ENCODE measurements at places on chromosomes 12 and 14.

DNA sequence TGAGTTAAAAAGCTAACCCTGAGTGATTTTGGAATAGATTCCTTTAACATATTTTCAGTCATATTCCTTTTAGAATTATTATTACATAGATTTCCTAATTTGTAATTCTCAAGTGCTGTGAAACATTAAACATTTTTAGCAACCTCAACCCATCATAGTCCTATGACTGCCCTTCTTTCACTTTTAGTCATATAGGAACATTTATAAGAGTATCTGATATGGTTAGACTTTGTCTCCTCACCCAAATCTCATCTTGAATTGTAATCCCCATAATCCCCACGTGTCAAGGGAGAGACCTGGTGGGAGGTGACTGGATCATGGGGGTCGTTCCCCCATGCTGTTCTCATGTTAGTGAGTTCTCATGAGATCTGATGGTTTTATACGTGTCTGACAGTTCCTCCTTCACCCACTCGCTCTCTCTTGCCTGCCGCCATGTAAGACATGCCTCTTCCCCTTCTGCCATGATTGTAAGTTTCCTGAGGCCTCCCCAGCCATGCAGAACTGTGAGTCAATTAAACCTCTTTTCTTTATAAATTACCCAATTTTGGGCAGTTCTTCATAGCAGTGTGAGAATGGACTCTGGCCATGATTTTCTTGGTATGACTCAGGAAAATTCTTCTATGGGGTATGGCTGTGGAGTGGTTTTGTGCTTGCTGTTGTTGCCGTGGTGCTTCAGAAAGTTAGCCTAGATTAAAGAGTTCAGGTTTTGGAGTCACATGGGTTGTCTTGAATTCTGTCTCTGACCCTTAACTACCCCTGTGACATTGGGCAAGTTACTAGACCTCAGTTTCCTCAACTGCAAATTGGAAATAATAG, 83.9 kb downstream of the FUT8 start:
- no peak for DNase-seq

DNA sequence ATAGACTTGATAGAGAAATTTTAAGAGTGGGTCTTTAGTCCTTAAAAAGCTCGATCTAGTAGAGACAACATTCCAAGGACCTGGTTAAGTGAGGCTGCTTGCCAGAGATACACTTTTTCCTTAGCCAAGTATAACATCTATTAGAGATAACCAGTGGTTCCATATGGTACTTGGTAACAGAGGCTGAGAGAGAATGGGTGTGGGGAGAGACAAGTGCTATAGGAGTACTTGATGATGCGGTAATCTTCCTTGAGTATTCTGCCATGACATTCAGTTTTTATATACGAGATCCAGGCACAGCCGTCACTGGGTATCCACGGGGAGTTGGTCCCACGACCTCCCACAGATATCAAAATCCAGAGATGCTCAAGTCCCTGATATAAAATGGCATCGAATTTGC, 77.4 kb upstream of the REP15 start:
- DNase-seq: no peak

DNA sequence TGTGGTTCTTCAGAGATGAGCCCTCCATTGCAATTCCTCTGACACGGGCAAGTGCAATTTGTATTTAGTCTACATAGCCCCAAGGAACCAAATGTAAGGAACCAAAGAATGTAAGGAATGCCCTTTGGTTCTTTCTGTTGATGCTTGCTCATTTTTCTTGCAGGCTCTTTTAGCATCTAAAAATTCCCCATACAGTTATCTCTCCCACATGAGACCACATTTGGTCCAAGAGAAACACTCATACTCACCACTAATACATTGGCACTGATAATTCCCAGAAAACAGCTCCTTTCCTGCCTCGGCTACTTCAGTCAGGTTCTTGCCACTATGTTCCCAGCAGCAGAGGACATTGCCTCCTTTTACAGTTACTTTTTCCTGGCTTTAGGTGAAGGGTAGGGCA, 332.6 kb downstream of the AEBP2 start:
- no peak for DNase-seq

GRCh38 chr12:47394070-47394469, 311.8 kb downstream of the RPAP3 start:
- no peak for DNase-seq

GRCh38 chr12:12620730-12621315, 9.1 kb downstream of the CREBL2 start:
- no peak for DNase-seq

GRCh38 chr12:91854725-91855124, 290.9 kb downstream of the BTG1 start:
- no peak for DNase-seq

DNA sequence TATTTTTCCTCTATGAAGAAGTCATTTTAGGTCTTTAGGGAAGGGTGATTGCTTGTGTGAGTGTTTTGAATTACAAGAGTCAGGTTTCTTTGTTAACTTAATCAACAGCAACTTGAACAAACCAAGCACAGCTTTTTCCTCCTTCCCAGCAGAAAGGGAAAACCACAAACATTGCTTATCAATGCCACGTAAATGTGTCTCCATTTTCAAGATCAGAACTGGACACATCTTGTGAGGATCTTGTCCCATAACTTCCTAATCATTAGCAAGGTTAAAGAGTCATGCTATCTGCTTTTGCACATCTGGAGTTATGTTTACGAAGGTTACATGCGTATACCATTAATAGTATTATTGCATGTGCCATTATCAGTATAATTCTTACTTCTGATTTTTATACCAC, 248.0 kb upstream of the FLRT2 start:
- DNase-seq: no peak

DNA sequence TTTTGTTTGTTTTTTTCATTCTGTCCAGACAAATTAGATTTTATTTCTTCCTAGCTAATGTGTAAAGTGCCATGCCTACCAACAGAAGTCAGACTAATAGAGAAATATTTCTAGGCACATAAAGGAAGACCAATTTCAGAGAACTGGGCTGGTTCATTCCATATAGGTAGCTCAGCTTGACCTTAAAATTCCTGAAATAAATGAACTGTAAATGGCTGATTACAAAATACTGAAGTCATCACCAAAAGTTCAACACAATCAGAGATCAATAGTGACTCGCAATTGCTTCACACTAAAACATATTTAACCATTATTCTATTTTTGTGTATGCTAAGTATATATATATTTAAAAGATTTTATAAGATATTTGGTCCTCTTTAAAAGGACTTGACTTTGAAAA, 34.2 kb downstream of the PTPRB start:
- no peak for DNase-seq

- no peak for DNase-seq
Measured at GRCh38 chr12:80708259-80708974, 983 bp downstream of the MYF6 start.

DNA sequence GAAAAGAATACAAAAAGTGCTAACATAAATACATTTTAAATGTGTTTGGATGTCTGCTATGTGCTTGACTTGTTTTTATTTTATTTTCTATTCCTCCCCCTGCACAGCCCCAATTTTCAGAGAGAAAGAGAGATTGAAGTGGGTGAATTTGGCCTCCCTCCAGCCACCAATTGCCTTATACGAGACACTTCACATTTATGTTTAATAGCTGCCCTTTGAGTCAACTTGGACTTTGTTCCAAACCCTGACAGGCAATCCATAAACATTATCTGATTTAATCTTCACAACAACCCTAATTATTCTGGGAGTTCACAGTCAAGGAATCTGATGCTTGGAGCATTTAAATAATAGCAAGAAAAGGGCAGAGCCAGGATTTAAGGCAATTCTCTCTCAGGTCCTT, 161.7 kb downstream of the SLC15A4 start:
- DNase-seq: no peak

DNA sequence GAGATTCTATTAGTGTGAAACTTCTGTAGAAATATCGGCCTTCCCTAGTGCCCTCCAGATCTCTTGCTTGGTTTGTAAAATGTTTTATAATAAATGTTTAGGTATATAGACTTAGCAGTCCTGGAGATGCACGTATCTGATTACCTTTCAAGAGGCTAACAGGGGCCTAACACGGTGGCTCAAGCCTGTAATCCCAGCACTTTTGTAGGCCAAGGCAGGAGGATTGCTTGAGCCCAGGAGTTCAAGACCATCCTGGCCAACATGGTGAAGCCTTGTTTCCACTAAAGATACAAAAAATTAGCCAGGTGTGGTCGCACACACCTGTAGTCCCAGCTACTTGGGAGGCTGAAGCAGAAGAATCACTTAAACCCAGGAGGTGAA, 9.8 kb upstream of the RILPL2 start:
- DNase-seq: no peak

GRCh38 chr14:39615352-39615751, 183.1 kb upstream of the FBXO33 start:
- no peak for DNase-seq

DNA sequence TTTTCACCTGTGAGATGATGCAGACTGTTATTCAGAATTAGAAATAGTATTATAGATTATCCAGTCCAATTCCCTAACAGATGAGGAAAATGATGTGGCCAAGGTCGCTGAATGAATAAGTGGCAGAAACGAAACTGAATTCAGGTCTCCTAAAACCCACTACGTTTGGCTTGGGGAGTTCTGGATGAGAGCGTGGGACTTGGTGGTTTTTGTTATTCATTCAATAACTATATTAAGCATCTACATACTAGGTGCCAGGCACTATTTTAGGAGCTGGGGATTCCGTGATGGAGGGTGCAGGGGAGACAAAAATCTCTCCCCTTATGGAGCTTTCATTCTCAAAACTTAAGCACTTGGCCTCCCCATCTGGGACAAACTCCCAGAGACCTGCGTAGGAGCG, 813 bp upstream of the CCDC184 start:
- no peak for DNase-seq

DNA sequence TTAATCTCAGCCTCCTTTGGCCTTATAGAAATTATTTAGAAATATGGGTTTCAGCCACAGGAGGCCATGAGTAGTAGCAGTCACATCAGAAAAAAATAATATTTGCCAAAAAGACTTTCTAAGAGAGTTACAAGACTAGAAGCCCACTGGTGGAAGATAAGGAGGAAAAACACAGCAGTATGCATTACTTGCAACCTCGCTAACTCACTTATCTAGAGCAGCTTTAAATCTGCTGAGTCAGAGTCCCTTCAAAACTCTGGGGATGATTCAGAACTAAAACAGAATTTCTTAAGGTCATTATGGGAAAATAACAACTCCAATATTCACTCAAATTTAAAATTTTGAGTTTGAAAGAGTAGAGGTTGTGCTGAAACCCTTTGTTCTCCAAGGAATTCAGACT, 6.2 kb downstream of the OR4K17 start:
- no peak for DNase-seq

DNA sequence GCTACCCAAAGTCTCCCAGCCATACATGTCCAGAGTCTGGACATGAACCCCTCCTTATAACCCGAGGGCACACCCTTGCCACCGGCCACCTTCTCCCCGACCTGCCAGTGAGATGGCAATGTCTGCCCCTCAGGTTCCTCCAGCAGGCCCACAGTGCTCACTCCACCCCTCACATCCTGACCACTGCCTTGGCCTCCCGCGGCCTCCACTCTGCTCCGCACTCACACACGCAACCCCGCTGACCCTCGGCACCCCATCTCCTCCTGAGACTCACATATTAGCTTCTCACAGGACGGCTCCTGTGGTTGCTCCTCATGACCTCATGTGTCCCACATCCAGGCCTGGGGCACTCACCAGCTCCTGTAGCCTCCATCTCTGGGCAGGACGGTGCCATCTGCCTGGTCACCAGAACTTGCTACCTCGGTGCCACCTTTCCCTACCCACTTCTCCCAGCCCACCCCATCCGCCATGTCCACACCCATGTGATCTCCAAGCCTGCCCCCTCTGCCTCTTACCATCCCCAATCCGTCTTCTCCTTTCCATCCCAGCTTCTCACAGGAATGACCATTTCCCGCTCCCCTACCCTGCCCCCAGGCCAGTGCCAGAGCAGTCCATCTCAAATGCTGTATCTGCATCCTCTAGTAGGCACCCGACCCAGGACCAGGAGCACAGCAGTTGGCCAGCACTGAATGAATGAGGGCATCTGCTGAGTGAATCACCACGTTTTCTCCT, 198.6 kb upstream of the DIO3 start:
- DNase-seq: no peak

DNA sequence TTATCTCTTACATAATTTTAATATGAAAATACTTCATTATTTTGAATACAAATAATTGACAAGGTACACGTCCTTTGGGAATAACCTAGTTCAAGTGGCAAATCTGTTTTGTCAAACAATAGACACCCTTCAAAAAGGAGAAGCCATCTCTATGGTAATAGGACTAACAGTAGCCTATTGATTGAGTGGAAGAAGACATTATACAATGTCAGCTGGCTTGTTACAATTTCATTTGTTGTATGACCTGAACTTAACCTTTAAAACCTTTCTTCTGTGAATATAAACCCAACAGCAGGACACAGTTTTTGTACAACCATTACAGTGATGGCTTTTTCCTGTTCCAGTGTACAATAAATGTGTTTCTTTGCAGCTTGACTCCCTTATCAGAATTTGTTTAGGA, 8.1 kb downstream of the TMEM260 start:
- peak; percentile 24 for DNase-seq

GRCh38 chr12:19129486-19130223, at the start of gene PLEKHA5:
TSS of gene PLEKHA5 (plus strand) at chr12:19129733. CDS start at chr12:19129800, 67 bp downstream.
- DNase-seq: peak; percentile 82

DNA sequence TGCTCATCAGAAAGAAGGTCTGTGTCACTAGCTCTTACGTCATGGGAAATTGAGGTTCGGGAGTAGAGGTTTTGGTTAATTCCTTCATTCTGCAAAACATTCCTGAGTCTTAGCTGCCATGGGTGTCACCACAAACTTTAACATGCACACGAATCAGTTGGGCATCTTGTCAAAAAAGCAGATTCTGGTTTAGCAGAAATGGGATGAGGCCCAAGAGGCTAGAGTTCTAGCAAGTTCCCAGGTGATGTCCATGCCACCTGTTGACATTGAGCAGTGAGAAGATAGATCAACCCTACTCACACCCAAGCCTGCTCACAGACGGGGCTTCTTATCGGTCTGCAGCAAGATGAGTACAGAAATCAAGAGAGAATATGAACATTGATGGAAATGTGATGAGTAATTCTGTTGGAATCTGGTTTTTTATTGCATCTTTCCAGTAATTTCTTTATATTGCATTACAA, 11.7 kb upstream of the RIN3 start:
- DNase-seq: no peak

DNA sequence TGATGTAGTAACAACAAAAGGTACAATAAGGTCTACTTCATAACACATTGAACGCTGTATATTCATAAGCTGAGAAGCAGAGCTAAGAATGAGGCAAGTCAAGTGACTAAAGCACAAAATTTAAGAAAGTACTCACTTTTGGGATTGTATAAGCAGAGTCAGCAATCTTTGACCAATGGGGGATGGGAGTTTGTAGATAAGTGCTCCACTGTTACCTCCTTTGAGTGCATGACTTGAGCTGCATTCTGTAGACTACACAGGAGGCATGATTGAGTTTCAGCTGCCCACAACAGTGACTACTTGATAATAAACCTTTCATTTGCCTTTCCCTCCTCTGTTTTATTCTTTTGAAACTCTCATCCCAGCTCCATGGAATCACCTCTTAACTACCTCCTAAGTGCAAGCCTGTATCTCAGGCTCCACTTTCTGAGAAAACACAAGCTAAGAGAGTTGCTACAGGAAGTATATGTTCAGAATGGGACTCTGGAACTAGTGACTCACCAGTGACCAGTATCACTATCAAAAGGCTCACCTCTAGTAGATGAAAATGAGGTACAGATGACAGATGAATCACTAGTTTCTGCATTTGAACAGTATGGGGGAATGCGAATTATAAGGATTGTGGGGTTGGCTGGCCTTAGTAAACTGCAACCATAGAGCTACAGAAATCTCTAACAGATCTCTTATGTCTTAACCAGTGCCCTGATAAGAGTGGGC, 49.2 kb downstream of the SLC35F4 start:
- DNase-seq: no peak

GRCh38 chr12:4032924-4033615, 159.9 kb upstream of the PARP11 start:
- no peak for DNase-seq
